H54 (cell line): ENCODE measurements at places on chromosomes 1 and 21.
A peak's percentile ranks its signal among the peaks of the same experiment; 100 is the strongest.

- no peak for DNase-seq
These were observed 11.6 kb downstream of the HHAT start for GRCh38 chr1:210340311-210340710.

DNA sequence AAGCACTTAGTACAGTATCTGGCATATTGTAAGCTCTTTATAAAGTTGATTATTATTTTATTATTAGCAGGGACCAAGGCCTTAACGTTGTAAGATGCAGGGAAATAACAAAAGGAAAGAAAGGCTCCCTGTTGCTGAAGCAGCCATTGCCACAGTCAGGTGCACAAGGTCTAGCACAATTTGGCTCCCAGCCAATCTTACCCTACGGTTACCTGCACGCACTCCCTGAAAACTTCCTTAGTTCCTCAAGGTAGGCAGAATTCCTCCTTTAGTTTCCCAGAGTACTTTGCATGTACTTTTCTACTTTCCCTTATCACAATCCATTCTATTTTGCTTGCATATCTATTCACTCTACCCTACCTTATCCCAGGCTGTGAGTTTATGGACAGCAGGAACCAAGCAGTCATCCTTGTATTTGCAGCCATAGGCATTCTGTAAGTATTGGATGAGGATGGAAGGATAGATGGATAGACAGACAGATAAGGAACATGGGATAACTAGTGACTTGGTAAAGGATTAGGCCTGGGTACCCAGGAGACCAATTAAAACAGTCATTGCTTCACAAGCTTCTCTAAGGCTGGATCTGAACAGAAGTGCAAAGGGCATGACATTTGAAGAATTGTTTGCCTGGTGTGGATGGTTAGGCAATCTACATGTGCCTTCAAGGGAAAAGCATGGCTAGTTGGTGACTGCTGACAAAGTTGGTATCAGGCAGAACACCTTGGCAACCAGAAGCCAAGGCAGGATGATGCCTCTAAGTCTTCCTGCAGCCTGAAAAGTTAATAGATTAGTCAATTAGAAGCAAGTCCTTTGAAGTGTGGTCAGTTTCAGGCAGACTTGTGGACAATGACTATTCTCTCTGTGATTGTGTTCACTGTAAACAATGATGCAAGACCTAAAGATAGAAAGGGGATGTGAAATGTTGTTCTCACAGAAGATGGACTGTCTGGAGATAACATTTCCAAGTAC, 20.8 kb upstream of the JAK1 start:
- DNase-seq = no peak

DNA sequence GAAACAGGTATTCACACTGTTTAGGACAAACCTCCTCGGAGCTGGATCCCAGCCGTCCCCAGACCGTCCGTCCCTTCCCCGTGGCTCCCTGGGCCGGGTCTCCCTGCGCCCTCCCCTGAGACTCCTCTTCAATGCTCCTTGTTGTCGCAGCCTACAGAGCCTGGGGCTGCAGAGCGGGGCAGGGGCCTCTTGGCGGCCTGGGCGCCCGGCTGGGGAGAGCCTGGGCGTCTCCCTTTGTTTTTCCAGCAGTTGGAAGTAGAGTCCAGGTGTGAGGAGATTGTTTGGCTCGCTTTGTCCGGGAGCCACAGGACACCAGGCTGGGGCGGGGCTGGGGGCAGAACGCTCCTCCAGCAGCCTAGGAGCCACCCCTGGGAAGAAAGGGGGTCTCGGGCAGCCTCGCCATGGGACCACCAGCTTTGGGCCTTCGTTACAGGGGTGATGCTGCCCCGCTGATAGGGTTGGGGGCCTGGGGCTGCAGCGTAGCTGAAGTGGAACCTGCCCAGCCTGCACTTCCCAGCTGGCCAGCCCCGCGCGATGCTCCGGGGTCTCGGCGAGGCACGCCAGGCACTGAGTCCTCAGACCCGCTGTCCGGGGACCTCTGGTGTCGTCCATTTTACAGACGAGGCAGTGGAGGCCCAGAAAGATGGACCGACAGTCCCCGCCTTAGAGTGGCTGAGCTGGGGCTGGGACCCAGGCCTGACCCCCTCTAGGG, 66.9 kb downstream of the PRDM16 start:
- no peak for DNase-seq

DNA sequence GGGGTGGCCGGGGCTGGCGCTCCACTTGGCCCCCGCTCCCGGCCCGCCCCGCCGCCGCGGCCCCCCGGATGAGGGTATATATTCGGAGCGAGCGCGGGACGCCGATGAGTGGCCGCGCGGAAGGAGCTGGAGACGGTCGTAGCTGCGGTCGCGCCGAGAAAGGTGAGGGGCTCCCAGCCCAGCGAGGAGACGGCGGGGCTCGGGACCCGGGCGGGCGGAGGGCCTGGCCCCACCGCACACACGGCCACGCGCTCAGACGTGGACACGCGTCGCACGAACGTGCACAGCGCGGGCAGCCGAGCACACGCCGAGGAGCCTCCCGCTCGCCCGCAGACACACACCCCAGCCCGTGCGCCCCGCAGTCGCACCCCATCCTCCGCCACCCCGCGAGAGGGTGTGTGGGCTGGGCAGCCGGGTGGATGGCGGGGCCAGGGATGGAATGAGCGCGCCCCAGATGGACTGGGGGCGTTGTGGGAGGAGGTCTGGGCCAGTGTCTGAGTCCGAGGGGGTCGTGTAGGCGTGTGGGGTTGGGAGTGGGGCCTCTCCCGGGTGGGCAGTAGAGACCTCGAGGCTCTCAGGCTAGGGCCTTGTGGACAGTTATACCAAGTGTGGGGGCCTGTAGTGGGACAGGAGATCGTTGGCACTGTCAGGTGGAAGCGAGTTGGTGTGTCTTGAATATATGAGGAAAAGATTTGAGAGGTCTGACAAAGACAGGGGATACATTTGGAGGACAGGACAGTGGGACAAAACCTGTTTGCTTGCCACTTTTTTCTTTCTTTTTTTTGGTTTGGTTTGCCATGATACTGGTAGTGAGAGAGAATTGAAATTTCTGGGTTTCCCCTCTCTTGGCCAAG, at the start of gene UAP1:
TSS of gene UAP1 (plus strand) at position 107 of the 854 bp plus-strand sequence. CDS start 4,347 bp downstream, outside the sequence.
- DNase-seq = no peak

DNA sequence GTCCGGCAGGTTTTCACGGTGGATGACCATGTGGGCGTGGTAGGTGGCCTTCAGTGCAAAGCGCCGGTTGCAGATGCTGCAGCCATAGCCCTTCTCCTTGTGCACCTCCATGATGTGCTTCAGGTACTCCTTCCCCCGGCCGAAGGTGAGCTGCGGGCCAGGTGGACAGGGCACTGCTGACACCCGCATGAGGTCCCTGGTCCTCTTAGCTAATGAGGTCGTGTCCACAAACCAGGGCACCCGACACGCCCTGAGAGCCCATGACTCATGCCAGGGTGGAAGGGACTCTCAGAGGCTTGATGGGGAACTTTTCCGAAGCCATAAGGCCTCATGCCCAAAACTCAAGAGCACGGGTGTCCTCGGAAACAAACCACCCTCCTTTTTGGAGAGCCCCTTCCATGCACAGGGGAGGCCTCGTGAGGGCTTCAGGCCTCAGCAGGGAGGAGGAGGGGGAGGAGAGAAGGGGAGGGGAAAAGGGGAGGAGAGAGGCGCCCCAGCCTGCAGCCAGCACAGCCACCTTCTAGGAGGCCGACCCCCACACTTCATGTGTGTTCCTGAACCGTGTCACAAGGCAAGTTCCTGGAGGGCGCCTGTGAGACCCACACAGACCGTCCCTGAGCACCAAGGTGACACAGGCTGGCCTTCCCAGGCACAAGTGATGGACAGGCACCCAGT, 54.4 kb upstream of the RIPK4 start:
- peak; percentile 47 for DNase-seq

GRCh38 chr1:156293895-156294294, 1.6 kb downstream of the GLMP start:
- DNase-seq = no peak

GRCh38 chr1:15282810-15283474, 35.9 kb downstream of the FHAD1 start:
- DNase-seq = no peak

- DNase-seq = no peak
These were observed 282.2 kb downstream of the RYR2 start for GRCh38 chr1:237324226-237324625.

GRCh38 chr21:21236996-21237395, 238.8 kb downstream of the NCAM2 start:
- DNase-seq = no peak

DNA sequence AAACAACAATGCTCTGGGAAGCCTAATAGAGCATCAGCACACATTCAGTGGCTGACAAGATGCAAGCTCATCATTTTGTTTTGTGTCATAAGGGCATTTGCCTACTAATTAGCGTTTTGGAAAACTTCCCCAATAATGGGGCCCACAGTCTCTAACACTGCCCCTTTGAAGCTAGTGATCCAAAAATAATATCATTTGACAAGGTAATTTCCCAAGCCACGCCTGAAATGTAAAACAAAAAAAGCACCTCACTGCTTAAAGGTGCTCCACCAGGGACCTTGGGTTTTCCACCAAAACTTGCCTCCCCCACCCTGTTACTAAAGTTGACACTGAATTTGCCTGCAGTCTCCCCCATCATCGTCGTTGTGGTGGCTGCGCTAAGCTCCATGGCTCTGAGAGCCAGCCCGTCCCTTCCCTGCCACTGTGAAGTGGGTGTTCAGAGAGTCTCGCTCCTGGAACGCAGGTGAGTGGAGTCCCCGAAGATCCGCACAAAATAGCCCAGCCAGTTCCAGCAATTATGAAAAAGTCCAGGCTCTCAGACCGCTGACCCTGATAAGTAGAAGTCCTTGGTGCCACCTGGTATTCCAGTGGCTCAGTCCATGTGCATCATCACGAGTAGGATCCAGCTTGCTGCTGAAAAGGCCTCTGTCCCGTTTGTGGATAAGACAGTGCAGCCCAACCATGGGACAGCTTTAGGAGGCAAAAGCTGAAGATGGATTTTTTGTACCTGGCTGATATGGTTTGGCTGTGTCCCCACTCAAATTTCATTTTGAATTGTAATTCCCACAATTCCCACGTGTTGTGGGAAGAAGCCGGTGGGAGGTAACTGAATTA, 52.2 kb downstream of the RAB3GAP2 start:
- DNase-seq = no peak

DNA sequence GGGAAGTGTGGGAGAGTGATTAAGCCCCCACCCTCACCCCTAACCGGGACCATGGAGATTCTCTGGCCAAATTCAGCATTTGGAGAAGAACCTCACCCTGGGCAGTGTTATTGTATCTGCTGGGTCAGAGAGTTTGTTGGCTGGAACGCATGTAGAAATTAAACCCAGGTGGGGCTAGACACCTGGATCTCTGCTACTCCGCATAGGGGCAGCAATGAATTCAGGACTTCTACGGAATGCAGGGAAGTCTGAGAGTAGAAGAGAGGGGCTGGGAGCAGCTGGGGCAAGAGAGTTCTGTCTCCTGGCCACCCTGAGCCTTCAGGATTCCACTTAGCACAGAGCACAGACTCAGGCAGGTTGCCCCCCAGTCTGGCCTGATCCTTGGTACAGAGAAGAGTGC, 3.6 kb upstream of the CRABP2 start:
- no peak for DNase-seq

DNA sequence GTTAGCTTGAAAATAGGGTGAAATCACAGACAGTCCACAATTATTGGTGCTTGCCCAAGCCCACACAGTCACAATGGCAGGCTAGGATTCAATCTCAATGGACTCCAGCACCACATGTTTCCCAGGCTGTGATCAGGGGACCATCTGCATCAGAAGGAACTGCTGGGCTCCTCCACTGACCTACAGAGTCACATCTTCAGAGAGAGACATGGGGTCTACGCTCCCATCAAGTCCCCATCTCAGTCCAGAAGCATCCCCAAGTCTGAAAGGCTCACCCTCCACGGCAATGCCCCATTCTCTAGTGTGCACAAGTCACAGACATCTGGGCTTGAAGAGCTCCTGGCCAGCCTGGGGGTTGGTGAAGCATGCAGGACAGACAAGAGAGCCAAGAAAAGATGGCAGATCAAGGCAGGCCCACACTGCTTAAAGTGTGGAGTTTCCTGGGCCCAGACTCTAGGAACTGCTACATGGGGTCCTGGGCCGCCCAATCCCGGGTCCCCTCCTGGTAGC, 262.5 kb downstream of the NPHP4 start:
- DNase-seq = no peak

- no peak for DNase-seq
These were observed 388.0 kb downstream of the PLPP3 start for GRCh38 chr1:56191369-56191768.

DNA sequence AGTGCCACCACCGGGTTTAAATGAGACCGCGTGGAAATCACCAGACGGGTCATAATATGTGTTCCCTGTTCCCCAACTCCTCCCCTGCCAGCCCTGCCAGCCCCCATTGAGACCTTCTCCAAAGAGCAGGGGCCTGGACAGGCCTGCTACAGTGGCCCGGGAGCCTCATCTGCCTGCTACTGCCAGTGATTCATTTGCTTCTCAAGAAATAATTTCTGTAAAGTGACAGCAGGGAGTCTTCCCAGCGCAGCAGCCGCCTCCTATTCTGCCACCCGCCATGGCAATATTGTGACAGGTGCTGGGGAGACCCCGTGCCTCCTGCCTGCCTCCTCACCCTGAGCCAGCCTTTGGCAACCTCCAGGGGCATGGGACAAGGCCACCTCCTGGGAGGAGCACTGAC, 8.9 kb downstream of the IFFO2 start:
- DNase-seq = no peak

GRCh38 chr1:53644496-53644895, 94.5 kb downstream of the GLIS1 start:
- no peak for DNase-seq

DNA sequence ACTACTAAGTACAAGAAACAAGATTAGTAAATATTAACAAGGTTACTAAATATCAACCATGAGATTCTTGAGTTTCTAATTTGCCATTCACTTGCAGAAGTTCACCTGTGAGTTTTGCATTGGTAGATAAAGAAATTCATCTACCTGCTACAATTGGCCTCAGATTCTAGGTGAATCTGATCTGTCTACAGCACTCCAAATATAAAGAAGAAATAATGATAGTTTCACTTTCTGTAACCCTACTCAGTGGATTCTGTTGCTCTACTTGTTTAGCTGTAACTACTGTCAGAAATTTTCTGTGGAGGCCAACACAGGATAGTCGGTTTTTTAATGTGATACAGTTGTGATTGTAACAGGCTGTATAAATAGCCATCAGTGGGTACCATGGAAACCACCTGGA, 118.6 kb downstream of the NR5A2 start:
- DNase-seq = no peak

- DNase-seq = no peak
These were observed 36.1 kb downstream of the COL6A1 start for GRCh38 chr21:46017695-46018094.

DNA sequence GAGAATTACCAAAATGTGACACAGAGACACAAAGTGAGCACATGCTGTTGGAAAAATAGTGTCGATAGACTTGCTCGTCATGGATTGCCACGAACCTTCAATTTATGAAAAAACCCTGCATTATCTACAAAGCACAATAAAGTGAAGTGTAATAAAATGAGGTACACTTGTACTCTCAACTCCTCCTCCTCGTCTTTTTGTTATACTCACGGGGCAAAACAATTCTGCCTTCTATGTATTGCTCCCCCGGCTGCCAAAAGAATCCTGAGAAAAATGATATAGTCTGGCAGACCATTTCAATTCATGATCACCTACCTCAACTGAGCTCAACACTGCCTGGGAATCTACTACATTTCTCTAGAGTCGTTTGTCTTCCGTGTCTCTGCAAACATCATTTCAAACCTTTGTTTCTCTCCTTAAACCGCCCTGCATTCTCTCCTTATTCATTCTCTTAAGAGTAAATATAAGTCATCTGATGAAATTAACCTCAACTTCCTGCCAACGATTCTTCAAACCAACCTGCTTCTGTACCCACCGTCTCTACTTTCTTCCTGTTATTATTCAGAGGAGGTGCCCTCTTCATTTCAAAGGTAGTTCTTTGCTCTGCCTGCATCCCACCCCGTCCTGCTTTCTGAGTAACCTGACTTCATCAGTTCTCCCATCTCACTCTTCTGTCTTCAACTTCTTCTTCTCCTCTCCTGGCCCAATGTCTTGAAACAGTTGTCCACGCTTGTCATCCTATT, 12.9 kb upstream of the IL19 start:
- DNase-seq = no peak
